ENCODE measurements at places on chromosomes 2 and 18.
A peak's percentile ranks its signal among the peaks of the same experiment; 100 is the strongest.

DNA sequence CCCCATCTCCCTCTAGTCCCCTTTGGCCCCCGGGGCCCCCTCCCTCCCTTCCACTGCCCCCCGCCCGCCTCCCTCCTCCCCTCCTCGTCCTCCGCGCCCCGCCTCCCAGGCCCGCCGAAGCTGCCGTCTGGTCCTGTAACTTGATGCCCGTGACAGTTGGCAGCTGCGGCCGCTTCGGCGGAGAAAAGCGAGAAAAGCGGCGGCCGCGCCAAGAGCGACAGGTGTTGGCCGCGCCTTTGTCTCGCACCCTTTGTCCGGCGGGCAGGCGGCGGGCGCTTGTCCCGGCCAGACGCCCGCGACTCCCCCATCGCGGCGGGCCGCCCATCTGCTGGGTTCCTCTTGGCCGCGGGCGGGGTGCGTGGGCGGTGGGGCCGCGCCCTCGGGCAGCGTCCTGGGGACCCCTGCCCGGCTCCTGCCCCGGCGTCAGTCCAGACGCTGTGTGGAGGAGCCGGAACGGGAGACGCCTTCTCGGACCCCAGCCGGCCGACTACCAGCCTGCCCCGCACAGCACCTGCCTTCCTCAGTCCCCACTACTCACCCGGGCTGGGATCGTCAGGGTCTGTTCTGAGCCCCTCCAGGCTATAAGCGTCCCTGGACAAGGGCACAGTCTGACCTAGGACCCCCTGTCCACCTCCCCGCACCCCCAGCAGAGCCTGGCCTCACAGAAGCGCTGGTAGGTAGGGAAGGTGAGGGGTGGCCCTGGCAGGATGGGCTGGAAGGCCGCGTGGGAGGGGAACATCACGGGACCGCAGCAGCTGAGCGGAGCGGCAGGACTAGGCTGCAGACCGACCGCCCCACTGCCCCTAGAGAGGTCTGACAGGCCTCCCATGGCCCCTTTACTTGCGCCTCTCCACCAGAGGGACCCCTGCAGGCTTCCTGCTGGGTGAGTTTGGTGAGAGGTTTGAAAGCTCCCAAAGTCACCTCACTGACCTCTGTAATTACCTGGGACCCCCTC lies 1.2 kb upstream of the HES6 start:
- no peak for ATAC-seq

- no peak for ATAC-seq
Measured at GRCh38 chr2:99984799-99985515, 157.4 kb downstream of the AFF3 start.

DNA sequence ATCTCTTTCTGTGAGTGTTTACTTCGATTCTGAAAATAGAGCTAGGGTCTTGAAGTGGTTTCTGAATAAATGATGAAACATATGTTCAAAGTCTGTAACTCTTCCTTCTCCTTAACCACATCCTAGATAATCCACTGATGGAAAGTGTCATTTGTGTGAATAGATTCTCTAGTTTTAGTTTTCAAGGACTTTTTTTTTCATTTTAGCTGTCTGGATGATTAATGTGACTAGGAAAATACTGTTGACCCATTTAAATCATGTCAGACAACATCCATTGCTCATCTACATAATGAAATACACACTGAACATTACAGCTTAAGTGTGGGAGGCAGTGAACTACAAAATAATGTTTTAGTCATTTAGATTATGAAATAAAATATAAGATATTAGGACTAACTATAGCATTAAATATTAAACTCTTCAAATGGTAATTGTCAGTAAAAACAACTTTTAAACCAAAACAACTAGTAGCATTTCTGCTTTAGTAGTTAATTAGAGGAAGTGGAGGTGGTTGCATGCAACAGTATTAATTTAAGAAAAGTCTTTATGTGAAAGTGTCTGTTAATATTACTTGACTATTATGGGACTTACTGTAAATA lies 39.1 kb upstream of the DLX1 start:
- no peak for ATAC-seq

GRCh38 chr2:240509667-240510512 lies 47.9 kb downstream of the ANKMY1 start:
- ATAC-seq: no peak

- peak; percentile 7 for ATAC-seq
Measured at GRCh38 chr2:25347205-25347815, 5.6 kb upstream of the DNMT3A start.

DNA sequence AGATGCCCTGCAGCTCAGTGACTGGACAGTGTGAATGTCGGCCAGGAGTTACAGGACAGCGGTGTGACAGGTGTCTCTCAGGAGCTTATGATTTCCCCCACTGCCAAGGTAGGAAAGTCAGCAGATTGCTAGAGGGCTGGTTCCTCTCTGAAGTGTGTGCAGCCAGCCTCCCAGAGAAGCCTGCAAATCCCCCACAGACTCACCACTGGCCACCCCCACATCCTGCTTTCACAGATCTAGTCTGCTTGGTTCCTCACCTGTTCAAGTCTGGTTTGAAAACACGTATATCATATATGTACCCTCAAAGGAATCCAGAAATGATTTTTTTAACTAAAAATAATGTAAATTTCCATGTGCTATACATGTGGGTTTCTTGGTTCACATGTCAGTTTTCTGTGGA lies 121.1 kb downstream of the LAMA3 start:
- no peak for ATAC-seq

GRCh38 chr2:63837036-63837594 lies 4.6 kb upstream of the UGP2 start:
- no peak for ATAC-seq

GRCh38 chr2:186503827-186504606 lies 18.0 kb downstream of the ZC3H15 start:
- ATAC-seq: no peak

- no peak for ATAC-seq
Measured at GRCh38 chr2:64491426-64491825, 32.7 kb upstream of the AFTPH start.

Measured in gastroesophageal sphincter (tissue), 4 donors.